ENCODE measurements at places on chromosomes 1 and 21.
A peak's percentile ranks its signal among the peaks of the same experiment; 100 is the strongest.

- no peak for DNase-seq
These were observed 45.3 kb upstream of the CTBS start for GRCh38 chr1:84619383-84620102.

DNA sequence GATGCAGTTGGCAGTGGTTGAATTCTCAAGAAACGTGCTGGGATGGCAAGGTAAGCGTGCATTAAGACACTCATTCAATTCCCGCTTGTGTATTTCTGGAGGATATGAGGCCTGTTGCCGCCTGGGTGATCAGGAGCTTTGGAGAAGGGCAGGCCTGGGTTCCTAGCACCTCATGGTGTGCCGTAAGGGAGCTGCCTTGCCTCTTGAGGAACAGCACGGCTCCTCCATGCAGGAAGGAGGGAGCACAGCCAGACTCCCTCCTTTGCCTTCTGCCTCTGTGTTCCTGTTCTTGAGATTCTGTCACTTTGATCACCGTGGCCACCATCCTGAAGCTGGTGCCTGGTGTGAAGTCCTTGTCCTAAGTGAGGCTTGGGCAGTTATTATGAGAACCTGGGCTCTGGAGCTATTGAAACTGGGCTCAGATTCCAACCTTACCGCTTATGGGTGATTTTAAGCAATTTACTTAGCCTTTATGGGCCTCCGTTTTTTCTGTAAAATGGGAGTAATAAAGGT, 18.3 kb downstream of the SLFNL1 start:
- no peak for DNase-seq

GRCh38 chr1:83889707-83890106, 109.2 kb downstream of the TTLL7 start:
- no peak for DNase-seq

DNA sequence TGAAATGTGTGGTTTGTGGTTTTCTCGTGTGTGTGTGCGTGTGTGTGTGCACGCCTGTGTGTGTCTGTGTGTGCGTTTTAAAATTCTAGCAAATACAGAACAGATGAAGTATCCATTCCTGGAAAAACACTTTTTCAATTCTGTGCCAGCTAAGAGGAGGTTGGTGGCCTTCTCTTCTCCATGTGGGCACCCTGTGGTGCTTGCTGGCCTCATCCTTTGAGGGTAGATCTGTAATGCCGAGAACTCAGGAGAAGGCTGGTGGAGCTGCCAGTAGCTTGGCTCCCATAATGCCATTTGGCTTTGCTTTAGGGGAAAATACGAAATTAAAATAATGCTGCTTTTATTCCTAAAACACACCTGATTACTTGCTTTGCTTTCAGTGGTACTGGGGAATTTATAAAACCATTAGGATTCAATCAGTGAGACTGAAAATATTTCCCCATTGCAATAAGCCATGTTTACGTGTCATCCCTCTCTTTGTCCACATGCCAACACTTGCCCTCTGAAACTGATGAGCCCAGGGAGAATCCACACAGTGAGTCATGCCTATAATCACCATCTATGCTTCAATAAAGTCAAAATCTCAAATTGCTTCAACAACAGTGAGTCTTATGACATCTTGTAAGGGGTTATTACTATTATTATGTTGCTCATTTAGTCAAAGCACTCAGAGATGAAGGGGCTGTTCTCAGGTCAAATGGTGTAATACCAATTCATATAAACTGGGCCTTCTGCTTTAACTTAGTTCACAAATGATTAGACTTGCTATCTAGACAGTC, 39.2 kb downstream of the ABCA4 start:
- DNase-seq, result peak; percentile 94

DNA sequence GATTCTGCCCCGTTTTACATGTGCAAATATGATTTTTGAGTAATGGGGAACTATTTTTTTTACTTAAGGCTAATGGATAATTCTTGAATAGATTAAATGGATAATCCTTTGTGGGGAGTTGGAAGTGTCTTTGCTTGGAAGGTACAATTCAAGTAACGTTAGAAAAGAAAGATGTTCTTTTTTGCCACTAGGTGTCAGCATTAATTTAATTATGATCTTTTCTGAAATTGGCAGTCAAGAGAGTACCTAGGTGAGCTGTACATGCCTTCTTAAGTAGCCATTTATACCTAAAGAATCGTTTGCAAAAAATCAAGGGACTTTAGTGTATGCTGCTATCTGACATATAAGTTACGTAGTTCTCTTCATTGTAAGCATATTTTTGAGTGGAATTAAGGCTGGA, 2.2 kb downstream of the FBXO28 start:
- no peak for DNase-seq
